Epithelial cell of prostate (primary cell): ENCODE measurements at places on chromosomes 11 and 22.

DNA sequence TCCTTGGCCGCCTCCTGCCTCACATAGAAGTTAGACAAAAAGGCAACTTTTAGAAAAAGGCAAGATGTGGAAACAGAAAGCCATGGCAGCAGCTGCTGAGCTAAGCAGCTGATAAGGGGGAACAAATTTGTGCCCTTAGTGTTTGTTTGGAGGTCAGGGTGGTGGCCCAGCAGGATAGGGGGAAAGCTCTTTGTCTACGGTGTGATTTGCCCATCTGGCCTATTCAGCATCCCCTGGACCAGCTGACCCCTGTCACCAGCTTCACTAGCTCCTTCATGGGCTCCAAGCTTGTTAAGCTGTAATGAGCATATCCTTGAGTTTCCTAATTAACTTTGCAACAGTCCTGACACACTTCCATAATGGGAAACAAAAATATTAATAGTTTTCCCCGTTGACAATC is 5.9 kb upstream of the ME3 start:
- DNase-seq, result no peak

- no peak for DNase-seq
Observed at GRCh38 chr11:75195167-75195962, 44.5 kb downstream of the SLCO2B1 start.

DNA sequence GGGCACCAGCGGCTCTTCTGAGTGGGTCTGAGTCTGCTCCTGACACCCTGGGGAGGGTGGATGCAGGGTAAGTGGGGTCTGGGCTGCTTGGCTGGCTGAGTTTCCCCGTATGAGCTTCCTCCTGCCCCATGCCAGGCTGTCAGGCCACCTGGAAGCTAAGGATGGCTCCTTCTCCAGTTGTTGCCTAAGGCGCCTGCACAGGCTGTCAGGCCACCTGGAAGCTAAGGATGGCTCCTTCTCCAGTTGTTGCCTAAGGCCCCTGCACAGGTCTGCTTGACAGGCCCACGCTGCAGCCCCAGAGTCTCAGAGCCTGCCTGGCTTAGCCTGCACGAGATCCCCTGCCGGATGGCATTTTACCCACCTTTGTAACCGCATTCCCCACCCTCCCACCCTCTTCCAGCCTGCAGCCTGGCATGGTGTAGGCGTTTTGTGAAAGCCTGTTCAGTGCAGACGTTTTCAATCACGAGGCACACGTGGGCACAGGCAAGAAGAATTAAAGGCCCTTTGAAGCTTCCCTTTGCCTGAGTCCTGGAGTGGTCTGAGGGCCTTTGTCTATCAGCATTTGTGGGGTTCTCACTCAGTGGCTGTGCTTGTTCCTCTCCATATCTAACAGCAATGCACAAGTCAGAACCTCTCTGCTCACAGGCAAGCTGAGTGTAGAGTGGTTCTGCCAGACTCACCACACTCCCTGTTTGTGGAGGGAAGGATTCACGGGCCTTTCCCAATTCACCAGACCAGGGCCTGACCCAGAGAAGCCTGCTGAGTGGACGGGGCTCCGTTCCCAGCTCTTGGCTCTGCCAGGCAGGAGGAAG is 40.2 kb upstream of the B3GAT1 start:
- no peak for DNase-seq

DNA sequence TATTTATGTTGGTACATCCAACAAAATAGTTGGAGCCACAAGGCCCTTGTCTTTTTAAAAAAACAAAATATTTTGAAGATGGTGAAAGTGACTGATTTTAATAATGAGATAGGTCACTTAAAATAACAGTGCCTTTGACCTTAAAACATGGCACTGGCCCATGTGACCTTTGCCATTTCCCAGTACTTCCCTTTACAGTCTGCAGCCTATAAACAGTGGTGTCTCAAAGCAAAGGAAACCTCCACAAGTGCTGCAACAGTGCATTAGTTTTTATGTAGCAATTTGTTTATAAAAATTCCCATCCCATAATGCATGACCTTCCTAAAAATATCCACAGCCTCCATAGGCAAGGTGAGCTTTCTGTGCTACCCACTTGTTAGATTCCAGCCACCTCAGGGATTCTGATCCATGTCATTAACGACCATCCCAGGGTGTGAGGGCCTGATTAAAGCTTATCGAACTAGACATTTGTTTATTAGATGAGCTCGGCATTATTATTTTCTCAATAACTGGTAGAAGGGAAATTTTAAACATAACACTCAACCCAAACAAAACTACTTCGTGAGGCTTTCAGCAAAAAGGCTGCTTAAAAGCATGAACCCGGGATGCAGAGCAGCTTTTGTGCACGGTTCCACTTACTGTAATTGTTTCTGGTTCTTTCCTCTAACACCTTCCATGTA is 28.0 kb upstream of the CRKL start:
- no peak for DNase-seq
